ENCODE measurements at places on chromosomes 12 and 14.

GRCh38 chr14:101017209-101017608 lies 113.7 kb upstream of the RTL1 start:
- no peak for DNase-seq

- DNase-seq = no peak
Observed at GRCh38 chr12:49138587-49138986, 7.4 kb upstream of the TUBA1B start.

- DNase-seq = no peak
Observed at GRCh38 chr12:120639771-120640721, at the start of gene CABP1. TSS of gene CABP1 (plus strand) at chr12:120640626. CDS start at chr12:120640686, 60 bp downstream.

GRCh38 chr14:95236221-95236620 lies 78.9 kb upstream of the DICER1 start:
- no peak for DNase-seq

DNA sequence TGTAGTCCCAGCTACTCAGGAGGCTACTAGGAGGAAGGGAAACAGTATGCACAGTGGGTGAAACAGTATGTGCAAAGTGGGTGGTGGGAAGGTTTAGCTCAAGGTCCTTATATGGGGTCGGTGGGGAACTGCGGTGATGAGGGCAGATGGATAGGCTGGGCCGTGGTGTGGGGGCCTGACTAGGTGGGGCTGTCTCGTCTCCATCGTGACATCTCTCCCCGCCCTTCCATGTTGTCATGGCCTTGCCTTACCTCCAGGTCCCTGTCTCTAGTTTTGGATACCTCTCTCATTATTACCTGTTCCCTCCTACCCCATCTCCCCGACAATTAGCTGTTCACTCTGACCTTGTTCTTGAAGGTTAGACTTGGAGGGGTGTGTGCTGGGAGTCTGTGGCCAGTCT lies 4.4 kb upstream of the NR4A1 start:
- no peak for DNase-seq

GRCh38 chr12:33771889-33772288 lies 250.4 kb upstream of the ALG10 start:
- no peak for DNase-seq

DNA sequence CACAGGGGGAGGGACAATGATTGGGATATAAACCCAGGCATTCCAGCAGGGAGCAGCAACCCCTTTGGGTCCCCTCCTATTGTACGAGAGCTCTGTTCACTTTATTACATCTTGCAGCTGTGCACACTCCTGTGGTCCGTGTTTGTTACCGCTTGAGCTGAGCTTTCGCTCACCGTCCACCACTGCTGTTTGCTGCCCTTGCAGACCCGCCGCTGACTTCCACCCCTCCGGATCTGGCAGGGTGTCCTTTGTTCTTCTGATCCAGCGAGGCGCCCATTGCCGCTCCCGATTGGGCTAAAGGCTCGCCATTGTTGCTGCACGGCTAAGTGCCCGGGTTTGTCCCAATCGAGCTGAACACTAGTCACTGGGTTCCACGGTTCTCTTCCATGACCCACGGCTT lies 64.1 kb downstream of the E2F7 start:
- DNase-seq = no peak

DNA sequence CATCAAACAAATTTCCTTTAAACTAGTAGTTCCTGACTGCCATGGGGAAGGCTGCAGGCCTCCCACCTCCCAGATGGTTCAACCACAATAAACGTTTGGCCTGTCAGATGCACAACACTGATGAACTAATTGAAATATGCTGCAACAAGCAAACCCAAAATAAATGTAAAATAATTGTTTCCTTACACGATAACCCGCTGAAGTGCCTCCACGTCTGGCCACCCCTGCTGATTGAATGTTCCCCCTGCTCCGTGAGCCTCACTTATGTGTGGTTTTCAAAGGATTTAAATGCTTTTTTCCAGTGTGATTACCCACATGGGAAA lies 8.4 kb downstream of the PITPNM2 start:
- DNase-seq = no peak

- DNase-seq = no peak
Observed at GRCh38 chr12:19260135-19260534, 130.6 kb downstream of the PLEKHA5 start.

DNA sequence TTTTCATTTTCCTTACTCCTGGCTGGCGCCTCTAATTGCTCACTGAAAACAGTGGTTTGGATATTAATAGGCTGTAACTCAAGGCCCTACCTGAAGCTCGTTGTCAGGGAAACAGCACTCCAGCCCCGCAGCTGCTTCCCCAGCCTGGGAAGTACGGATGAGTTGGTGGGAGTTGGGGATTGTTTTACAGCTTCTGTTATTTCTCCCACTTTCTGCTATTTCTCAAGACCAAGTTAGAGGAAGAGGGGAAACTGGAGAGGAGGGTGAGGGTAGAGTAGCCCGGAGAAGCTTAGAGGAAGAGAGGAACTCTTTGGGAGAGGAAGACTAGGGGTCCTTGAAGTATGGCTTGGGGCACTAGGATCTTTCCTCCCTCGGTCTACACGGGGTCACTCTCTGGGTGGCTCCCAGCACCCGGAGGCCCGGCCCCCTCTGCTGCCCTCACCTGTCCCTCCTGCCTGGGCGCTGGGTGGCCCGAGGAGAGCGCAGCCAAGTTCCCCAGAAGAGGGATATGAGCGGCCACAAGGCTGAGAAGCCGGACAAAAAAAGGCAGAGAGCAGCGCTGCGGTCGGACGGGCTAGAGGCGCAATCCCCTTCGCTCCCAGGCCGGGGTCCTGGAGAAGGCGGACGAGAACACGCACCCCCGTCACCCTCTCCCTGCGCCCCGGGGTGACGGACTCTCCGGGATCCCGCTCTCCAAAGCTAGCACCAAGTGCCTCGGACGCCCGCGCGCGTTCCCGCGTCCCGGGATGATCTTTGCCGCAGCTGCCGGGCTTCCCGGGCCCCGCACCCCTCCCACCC lies 671 bp downstream of the SPTB start:
- peak; percentile 62 for DNase-seq

GRCh38 chr12:89414851-89415250 lies 62.5 kb upstream of the DUSP6 start:
- no peak for DNase-seq

GRCh38 chr12:108511633-108512540 lies 3.2 kb upstream of the FICD start:
- peak; percentile 81 for DNase-seq

DNA sequence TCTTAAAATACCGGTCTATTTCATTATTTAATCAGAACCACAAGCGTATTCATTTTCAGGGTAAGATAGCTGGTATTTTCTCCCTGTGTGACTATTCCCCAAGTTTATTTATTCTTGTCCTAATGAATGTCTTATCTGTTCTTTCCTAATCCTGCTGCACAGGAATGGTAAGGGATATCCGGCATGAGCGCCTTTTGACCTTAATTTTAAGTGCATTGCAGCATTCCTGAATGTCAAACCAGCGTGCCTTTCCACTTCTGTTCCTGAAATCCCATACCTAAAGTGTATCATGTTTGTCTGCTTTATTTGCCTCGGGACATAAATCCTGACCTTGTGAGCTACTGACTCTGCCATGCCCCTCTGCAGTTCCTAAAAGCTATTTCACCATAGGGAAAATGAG lies 1713.2 kb upstream of the FLRT2 start:
- no peak for DNase-seq

- no peak for DNase-seq
Observed at GRCh38 chr12:10310926-10311720, 3.5 kb downstream of the KLRD1 start.

DNA sequence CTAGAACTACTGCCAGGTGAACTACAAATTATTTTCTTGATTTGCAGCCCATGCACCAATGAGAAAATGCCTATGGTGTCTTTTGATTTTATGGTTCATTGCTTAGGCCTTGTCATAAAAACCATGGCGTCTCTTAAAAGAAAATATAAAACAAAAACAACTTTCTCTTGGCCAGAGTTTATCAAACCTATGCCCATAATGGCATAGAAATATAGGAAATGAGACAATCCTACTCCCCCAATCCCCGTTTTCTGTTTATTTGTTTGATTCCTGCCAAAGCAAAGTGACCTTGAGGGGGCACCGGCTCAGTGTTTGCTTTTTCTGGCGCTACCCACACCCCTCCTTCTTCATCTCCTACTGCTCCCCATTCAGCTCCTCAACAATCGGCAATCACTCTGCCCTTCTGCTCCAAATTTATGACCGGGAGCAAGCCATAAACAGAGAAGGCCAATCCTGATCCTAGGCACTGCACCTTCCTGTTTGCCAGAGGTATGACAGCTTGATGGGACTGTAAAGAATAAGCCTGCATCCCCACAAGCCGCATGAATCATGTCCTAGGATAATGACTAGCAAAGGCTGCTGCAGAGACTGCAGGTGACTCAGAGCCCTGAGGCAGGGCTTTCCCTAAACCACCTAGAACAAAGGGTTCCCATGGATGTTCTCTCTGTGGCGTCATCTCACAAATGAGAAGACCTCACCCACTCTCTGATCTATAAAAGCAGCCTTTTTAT lies 874.9 kb downstream of the NRXN3 start:
- no peak for DNase-seq

GRCh38 chr12:95187865-95188415 lies 29.3 kb downstream of the FGD6 start:
- no peak for DNase-seq

DNA sequence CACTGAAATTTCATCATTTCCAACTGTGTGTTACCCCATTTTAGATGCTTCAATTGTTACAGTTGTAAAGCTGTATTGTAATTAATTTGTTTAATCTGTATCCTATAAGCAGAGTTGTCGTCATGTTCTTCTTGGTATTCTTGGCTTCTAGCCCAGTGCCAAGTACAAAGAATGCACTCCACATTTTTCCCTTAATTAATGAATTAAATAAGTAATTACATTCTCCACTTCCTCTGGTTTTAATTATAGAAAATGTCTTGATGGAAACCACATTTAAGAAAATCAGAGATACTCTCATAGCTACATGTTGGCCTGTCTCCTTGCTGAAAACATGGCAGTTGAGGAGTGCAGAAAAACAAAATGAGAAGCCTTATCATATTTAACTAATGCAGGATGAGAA lies 746 bp downstream of the DNAI7 start:
- no peak for DNase-seq

DNA sequence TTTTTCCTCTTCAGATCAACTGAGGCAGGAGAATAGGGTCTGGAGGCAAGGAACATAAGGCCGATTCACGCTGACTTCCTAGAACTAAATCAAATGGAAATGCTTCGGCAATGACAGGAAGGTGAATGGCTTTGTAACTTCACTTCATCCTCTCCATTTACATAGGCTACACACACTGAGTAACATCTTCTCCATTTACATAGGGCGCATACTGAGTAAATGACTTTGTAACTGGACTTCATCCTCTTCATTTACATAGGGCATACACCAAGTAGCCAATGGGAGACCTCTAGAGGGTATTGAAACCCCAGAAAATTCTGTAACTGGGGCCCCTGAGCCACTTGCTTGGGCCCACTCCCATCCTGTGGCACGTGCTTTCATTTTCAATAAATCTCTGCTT lies 71.0 kb upstream of the CPSF6 start:
- DNase-seq = no peak

- no peak for DNase-seq
Observed at GRCh38 chr12:68481181-68481941, 129.3 kb upstream of the RAP1B start.

DNA sequence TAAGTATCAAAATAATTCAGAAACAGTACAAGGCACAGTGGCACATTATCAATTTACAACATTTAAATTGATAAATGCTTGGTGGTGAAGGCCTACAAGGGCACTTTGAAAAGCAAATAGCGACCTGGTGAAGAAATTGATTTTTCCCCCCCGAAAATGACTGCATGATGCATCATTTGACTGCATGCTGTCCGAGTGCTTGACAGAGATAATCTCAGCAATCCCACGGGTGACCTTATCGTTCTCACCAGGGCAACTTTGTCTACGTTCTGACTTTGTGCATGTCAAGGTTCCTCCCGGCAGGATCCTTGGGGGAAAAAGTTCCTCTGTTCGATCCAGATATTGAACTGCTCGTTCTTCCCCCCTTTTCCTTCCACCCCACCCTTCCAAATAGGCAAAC lies 384.8 kb downstream of the EGLN3 start:
- DNase-seq = no peak

DNA sequence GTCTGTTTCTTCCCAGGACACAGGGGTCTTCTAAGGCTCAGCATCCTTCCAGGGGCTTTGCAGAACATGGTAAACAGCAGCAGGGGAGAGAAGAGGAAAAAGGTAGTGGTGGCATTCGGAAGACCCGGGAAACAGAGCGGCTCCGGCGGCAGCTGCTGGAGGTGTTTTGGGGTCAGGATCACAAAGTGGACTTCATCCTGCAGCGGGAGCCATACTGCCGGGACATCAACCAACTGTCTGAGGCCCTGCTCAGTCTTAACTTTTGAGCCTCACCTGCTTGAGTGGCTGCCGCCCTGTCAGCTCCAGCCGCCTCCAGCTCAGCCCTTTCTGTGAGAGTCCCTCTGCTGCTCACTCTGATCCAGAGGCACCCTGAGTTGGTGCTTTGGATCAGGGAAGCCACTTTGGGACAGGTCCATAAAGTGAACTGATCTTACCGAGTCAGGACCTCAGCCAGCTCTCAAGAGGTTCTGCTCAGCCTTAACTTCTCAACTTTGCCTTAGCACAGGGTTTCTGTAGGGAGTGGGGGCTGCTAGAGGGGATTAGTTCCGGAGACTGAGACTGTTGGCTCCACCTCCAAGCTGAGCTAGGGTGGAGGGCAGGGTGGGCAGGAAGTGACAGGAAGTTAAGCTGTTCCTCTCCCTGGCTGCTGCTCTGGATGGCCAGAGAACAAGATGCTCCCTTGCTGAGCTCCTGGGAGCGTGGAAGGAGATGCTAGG lies 5.4 kb downstream of the SDR39U1 start:
- no peak for DNase-seq

GRCh38 chr14:54652188-54652587 lies 85.3 kb downstream of the SAMD4A start:
- no peak for DNase-seq

DNA sequence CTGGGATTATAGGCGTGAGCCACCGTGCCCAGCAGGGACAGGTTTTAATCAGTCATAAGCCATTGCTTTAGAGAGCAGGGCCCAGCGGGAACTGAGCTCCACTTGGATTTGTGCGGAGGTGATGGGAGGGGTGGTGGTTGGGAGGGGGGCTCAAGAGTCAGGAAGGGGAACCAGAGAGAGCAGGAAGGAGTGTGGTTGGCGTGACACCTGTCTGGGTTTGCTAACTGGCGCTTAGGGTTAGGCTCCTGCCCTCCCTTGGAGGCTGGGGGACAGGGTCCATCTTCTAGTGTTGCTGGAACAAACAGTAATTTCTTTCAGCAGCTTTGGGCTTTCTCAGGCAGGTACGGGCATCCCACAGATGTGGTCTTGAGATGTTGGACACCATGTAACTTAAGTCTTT lies 7.5 kb upstream of the ALDH2 start:
- no peak for DNase-seq

- DNase-seq = no peak
Observed at GRCh38 chr12:92175961-92176360, 30.3 kb upstream of the BTG1 start.
